ENCODE measurements at places on chromosomes 1 and 21. TPM values are rescaled to one million over a fixed set of nuclear protein-coding genes. Genes with fewer than 3 reads are reported as not detected.

Gene ICOSLG
- total RNA-seq: 0.19 TPM

Gene MTARC1
- total RNA-seq: 1.2 TPM

Gene FCRL5
- total RNA-seq: not detected

Gene FCRL6
- total RNA-seq: not detected

Gene IL19
- not detected for total RNA-seq

Gene LCE2C
- not detected for total RNA-seq

Gene HPDL
- total RNA-seq: 0.56 TPM

Gene CELF3
- total RNA-seq: not detected

Gene NBPF15
- total RNA-seq: 31.3 TPM

Gene MCOLN3
- total RNA-seq: 0.28 TPM

Gene C1orf94
- not detected for total RNA-seq

Gene BNIPL
- total RNA-seq: 0.38 TPM

Gene VANGL2
- total RNA-seq: 0.28 TPM

Gene A3GALT2
- total RNA-seq: not detected

Gene TFAP2E
- total RNA-seq: under 0.01 TPM

Gene HES3
- total RNA-seq: not detected

Gene OR2AK2
- not detected for total RNA-seq

Gene ZMYND12
- 1.4 TPM for total RNA-seq

Gene GMEB1
- total RNA-seq: 14.8 TPM

Gene ERRFI1
- total RNA-seq: 39.7 TPM

Gene TMEM54
- 25.9 TPM for total RNA-seq

Gene PATJ
- 7.9 TPM for total RNA-seq

Gene SLC22A15
- total RNA-seq: 1.3 TPM

Gene WNT3A
- total RNA-seq: not detected

Gene TNFAIP8L2
- not detected for total RNA-seq

Gene ODR4
- 19.0 TPM for total RNA-seq

Gene RGS18
- total RNA-seq: not detected

Gene UBL4B
- not detected for total RNA-seq

Gene S100A10
- 50.8 TPM for total RNA-seq

Gene TNNI3K
- 0.28 TPM for total RNA-seq

Gene FCGR2B
- not detected for total RNA-seq

Gene AKT3
- 32.2 TPM for total RNA-seq

Gene PCP4L1
- total RNA-seq: under 0.01 TPM

Gene NUAK2
- 5.2 TPM for total RNA-seq

Gene PINK1
- 96.1 TPM for total RNA-seq

Gene RPE65
- total RNA-seq: not detected
